Stimulated activated CD4-positive, alpha-beta T cell treated with anti-CD3 and anti-CD28 coated beads, Interleukin-4, amount 100 ng/mL, for 48 hours (primary cell): ENCODE measurements at places on chromosomes 5 and 9.

DNA sequence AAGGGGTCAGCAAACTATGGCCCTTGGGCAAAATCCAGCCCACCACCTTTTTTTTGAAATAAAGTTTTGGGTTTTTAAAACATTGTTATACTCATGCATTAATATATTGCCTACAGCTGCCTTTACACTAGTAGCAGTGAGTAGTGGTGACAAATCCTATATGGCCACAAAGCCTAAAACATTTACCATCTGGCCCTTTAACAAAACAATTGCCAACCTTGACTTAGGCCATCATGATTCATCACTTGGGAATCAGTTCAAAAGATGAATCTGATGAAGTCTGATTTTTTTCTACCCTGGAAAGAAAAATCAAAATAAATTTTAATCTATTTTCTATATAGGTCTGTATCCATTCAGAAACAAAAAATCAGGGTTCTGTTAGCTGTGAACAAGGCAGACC lies 484.9 kb downstream of the BNC2 start:
- DNase-seq: no peak

- DNase-seq: no peak
These were observed 69.8 kb upstream of the RAI14 start for GRCh38 chr5:34586117-34586885.

GRCh38 chr5:177494346-177495195 lies 2.8 kb downstream of the PDLIM7 start:
- no peak for DNase-seq

DNA sequence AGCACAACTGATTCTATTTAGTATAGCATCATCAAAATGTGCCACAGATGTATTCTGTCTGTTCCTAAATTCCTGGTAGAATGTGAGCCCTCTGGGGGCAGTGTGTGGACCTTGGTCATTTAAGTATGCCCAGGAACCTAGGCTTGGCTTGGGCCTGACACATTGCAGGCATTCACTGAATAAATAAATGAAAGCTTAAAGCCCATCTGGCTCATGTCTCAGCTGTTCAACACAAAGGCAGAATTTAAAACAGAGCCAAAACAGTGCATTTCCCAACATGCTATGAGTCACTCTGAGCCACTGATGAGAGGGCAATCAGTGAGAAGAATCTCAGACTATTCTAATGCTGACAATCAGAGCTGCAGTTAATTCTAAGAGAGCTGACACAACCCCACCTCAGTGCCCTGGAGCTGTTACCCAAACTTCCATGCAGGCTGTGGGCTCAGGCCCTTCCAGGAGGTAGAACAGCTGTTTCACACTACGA lies 8.1 kb downstream of the FAM193B start:
- DNase-seq: no peak

DNA sequence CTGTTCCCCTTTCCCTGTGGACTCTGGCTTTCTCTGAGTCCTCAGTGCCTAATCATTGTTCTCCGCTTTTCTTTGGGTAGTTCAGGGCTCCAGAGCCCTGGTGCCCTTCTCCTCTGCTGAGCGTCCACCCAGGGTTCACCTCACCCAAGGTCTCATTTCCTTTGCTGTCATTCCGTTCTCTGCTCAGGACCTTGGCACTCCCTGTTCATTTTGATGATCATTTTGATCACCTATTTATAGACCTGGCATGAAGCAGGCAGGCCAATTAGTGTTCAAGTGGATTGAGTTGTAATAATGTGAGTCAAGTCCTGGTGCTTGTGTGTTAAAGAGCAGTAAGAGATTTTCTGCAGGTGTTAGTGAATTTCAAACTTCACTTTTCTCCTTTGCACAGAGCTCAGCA lies 3.6 kb downstream of the TRIO start:
- no peak for DNase-seq

DNA sequence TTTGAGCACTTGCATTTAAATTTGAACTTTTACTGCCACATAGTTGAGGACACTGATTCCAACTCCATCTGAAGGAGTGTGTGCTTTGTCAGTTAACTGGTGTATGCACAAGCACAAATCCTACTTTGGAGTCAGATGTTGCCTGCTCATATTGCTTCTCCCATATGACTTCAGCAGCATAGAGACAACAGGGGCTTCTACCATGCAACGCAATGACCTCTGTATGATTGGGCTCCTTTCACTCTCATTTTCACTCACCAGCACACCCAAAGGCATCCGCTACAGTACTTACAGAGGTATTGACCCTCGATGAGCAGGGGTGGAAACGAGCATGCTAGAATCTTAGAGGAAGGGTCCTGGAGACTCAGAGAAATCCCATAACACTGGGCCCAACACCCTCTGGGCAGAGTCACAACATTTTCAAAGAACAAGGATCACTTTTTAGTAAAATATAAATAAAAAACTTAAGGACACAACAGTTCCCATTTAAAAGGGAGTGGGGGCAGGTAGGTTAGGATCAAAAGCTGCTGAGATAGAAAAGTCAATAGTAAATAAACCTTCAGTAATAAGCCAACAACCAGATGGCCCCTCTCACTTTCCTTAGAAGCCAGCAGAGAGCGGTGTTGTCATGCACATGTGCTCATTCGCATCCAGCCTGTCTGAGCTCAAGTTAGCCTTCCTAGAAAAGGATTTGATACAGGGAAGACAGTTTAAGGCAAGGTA lies 203.8 kb downstream of the SNCAIP start:
- DNase-seq: no peak

DNA sequence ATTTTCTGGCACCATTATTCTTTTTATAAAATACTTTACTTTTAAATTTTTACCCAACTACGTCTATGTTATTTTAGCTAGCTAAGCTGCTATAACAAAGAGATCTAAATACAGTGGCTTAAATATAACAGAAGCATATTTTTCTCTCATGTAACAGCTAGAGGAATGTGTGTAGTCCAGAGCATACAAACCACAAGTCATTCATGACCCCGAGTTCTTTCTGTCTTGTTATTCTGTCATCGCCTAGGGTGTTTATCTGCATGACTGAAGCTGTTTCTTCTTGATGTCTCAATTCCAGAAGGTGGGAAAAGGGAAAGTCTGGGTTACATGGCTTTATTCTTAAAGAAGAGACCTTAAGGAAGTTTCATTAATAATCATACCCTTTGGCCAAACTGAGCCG lies 136.9 kb upstream of the RFX3 start:
- DNase-seq: no peak

GRCh38 chr9:121503444-121503843 lies 3.8 kb upstream of the GGTA1 start:
- DNase-seq: no peak
